ENCODE measurements at places on chromosomes 13 and 19.

DNA sequence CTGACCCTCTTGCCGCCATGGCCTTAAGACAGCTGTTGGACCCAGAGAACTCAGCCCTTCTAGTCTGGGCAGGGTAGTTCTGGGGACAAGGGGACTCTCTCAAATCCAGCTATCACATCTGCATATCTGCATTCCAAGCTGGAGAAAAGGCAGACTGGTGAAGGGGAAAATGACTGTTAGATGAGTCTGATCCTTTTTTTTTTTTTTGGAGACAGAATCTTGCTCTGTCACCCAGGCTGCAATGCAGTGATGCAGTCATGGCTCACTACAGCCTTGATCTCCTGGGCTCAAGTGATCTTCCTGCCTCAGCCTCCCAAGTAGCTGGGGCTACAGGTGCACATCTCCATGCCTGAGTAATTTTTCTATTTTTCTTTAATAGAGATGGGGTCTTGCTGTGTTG, 114.3 kb downstream of the SIPA1L3 start:
- DNase-seq, result no peak

- DNase-seq, result no peak
Measured at GRCh38 chr13:76638882-76639281, 247.3 kb downstream of the KCTD12 start.

- DNase-seq, result no peak
Measured at GRCh38 chr13:59504407-59504806, 659.3 kb downstream of the DIAPH3 start.

- peak; percentile 92 for DNase-seq
Measured at GRCh38 chr19:41308450-41309179, 1.4 kb upstream of the CCDC97 start.

DNA sequence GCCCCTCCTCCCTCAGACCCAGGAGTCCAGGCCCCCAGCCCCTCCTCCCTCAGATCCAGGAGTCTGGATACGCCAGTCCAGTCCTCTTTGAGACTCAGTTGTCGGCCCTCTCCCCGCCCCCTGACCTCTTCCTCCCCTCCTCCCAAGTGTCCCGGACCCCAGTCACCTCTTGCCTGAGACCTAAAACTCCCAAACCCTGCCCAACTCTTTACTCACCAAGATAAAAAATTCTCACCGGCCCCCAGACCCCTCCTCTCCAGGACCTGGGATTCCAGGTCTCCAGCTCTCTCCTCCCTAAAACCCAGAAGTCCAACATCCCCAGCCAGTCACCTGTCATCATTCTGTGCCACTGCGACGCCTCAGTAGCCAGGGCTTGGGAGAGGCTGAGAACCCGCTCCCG, 1.4 kb upstream of the HSD17B14 start:
- no peak for DNase-seq

DNA sequence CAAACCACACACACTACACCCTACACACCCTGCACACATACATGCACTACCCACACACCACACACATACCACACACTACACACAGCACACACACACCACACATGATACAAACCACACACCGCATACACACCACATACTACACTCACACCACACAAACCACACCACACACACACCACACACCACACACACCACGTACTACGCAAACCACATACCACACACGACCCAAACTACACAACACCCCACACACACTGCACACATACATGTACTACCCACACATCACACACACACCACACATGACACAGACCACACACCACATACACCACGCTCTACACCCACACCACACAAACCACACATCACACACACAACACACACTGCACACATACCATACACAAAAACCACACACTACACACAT, 6.6 kb downstream of the MAG start:
- DNase-seq, result no peak

GRCh38 chr13:83423861-83424260, 458.4 kb downstream of the SLITRK1 start:
- no peak for DNase-seq

GRCh38 chr19:44876930-44877535, 14.0 kb upstream of the TOMM40 start:
- DNase-seq, result no peak

GRCh38 chr13:102191951-102192502, 209.8 kb downstream of the FGF14 start:
- no peak for DNase-seq

- DNase-seq, result no peak
Measured at GRCh38 chr19:30036154-30037129, 94.4 kb downstream of the URI1 start.

GRCh38 chr19:51800473-51801244, 5.7 kb downstream of the FPR3 start:
- DNase-seq, result no peak

- no peak for DNase-seq
Measured at GRCh38 chr19:30107251-30107650, 165.2 kb downstream of the URI1 start.

DNA sequence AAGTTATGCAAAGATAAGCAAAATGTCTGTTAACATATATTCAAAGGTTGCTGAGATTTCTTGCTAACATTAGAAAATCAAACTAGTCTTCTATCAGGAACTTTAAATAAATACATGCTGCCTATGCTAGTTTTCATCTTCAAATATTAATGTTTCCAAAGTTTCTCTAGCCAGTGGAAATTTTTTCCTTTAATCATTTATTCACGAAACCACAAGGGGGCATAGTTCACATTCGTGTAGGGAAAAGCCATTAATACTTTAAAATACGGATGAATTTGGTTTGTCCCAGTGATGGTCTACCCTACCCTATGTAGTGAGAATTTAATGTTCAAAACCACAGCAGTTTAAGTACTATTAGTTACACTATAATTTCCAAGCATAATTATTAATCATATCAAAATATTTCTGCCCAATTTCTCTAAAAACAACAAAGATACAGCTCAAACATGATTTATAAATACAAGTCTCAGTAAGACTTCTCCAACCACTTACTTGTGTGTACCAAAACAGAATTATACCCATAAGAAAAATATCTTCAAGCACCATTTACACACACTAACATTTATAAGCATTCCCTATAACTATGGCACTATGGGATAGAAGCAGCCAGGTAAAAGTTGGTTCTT, 16.2 kb downstream of the NUFIP1 start:
- no peak for DNase-seq

DNA sequence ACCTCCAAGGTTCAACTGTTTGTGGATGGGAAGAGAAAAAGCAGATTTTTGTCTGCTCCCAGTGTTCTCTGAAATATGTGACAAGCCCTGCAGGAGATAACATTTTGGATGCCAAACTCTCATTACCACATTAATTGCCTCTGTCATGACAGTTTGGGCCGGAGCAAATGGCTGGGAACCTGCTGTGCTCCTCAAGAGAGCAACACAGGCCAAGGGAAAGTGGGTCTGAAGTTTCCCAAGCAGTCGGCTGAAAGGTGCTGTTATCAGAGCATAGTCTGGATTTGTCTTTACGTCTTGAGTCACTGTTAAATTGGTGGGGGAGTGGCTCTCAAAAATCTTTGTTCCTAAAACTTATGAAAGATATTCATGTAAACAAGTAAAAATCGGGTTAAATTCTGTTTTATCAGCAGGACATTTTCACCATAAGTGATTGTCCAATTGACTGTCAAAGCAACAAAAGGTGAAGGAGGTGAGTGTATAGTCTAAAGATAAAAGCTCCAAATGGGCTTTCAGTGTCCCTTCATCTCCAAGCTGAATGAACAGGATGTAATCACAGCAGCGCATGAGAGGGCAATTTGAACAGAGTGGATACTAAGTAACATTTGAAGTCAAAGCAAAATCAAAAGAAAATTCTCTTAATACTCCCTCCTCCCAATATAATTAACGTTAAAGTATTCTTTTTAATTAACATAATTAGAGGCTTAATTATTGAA, 844.8 kb downstream of the PCDH17 start:
- no peak for DNase-seq

DNA sequence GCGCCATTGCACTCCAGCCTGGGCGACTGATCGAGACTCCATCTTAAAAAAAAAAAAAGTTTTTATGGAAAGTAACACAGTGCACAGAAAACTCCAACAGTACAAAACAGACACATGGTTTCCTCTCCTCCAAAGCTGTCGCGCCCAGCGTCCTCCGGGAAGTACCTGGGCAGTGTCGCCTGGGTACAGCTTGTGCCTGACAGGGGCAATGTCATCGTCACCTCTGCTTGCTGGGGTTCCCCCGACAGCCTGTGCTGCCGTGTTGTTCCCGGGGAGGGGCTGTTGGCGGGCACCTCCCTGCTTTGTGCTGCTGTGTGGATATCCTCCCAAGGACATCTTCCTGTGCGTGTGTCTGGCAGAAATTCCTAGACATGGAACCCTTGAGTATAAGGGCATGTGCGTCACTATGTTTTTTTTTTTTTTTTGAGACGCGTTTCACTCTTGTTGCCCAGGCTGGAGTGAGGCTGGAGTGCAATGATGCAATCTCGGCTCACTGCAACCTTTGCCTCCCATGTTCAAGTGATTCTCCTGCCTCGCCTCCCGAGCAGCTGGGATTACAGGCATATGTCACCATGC, 2.4 kb upstream of the F2RL3 start:
- DNase-seq, result peak; percentile 26

DNA sequence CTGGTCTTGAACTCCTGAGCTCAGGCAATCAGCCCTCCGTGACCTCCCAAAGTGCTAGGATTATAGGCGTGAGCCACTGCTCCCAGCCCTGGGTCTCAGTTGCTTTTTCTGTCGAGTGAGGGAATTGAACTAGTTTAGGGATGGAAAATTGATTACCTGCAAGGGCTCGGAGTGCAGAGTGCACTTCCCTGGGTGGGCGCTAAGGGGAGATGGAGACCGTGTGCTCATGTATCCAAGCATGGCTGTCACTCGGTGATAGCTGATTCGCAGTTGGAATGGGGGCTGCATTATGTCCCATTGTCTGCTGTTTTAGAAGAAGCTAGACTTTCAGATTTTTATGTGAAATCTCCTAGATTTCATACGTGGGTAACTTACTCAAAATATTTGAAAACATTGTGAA, 139.9 kb upstream of the RFC3 start:
- DNase-seq, result no peak

GRCh38 chr13:85303630-85304029, 495.6 kb downstream of the SLITRK6 start:
- no peak for DNase-seq

GRCh38 chr13:41991936-41992335, 31.0 kb upstream of the VWA8 start:
- no peak for DNase-seq

DNA sequence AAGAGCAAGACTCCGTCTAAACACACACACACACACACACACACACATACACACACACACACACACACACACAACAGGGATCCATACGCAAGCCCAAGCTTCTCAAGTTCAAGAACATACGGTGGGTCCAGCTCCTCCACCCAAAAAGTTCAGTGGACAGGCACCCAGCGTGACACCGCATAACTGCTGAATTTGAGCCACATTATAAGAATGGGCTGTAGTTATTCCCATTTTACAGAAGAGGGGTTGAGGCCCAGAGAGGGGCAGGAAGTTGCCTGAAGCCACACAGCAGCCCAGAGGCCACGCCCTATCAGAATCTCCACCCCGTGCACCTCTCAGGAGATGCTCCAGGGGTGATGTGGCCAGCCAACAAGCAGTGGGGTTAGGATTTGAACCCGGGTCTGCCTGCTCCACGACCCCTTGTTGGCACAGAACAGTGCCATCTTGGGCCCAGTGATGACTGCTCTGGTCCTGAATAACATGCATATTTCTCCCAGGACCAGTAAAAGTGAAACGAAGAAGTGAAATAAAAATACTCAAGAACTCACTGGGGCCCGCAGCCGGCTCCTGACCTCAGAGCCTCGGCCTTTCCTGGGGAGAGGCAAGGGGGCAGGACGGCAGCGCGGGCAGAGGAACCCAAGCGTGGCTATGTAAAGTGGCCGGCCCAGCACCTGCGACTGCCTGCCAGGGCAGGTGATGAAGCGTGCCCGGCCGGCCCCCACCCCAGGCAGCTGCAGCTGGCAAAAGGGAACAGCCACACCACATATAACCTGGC, 61.9 kb downstream of the AP1M1 start:
- DNase-seq, result peak; percentile 89

DNA sequence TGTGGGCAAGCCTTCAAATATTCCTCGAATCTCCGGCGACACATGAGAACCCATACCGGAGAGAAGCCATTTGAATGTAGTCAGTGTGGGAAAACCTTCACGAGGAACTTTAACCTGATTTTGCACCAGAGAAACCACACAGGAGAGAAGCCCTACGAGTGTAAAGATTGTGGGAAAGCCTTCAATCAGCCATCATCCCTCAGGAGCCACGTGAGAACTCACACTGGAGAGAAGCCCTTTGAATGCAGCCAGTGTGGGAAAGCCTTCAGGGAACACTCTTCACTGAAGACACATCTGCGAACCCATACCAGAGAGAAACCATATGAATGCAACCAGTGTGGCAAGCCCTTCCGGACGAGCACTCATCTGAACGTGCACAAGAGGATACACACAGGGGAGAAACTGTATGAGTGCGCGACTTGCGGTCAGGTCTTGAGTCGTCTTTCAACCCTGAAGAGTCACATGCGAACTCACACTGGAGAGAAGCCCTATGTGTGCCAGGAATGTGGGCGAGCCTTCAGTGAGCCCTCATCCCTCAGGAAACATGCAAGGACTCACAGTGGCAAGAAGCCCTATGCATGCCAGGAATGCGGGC, 28.8 kb downstream of the ZNF333 start:
- no peak for DNase-seq

DNA sequence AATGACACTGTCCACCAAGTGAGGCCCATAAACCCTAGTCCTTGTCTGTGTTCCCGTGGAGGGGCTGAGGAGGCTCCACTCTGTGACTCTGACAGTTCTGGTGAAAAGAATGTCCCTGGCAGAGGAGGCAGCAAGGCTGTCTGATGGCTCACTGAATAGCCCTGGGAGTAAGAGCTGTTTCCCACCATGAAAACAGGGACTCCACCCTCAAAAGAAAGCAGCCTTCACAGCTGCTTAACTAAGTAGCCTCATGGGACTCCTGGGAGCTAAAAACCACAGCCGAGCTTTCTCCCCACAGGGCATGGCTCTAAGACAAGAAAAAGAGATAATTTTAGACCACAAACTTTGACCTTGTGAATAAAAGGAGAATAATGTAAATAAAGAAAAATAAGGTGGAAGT, 135.1 kb upstream of the FRY start:
- peak; percentile 73 for DNase-seq

DNA sequence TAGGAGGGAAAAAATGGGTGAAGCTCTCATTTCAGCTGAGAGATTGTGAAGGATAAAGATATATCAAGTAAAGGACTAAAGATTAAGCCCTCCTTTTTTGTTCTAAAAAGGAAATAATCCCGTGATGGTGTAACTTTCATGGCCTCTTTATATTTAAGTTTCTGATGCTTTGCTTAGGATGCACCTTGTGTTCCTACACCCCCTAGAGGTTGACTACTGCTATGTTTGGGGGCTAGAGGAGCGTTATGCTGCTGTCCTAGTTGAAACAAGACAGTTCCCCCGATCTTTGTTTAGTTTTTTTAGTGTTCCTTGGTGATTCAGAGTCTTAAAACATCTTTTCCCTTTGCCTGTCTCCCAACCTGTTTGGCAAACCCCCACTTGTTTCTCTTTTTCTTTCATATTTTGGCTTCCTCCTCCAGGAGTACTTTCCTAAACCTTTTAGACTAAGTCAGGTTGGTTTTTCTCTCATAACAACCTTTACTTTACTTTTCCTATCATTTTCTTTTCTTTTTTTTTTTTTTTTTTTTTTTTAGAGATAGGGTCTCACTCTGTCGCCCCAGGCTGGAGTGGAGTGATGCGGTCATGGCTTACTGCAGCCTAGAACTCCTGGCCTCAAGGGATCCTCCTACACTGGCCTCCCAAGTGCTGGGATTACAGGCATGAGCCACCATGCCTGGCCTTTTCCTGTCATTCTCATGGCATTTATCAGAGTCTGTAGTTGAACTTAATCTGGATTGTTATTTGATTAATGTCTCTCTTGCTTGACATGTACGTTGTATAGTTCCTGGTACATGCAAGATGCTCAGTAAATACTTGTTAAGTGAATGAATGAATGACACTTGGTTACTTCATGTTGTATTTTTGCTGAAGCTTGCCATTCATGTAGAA, 2.8 kb downstream of the UBA2 start:
- peak; percentile 81 for DNase-seq
